ENCODE measurements at places on chromosomes 1 and 21.

DNA sequence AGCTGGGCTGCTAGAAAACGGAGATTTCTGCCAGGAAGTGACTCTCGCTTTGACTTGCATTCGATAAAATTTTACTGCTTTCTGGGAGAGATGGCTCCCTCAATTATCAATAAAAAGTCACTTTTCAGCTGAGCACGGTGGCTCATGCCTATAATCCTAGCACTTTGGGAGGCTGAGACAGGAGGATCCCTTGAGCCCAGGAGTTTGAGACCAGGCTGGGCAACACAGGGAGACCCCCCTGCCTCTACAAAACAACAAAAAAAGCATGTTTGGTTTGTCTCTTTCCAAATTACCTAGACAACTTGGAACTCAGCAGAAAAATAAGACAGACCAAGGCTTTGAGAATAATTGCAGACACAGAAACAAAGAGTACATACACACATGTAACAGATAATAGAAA is 12.9 kb upstream of the ENSA start:
- no peak for DNase-seq

- DNase-seq, result no peak
These were observed 62.5 kb downstream of the KIAA0040 start for GRCh38 chr1:175129997-175130648.

DNA sequence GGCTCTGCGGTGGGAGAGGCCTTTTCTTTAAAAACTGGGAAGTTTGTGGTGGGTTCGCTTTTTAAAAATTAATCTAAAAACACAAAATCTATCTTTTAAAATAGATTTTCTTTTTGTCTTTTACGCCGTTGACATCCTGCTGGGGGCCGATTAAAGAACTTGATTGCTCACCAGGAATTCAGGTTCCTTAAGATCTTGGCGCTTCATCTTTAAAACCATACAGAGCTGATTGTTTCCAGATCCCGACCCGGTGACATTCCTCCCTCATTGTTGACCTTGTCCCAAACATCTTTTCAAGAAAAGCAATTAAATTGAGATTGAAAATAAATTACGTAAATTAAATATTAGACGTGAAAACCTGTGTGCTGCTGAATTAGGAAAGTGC is 546 bp upstream of the ZNF697 start:
- no peak for DNase-seq

DNA sequence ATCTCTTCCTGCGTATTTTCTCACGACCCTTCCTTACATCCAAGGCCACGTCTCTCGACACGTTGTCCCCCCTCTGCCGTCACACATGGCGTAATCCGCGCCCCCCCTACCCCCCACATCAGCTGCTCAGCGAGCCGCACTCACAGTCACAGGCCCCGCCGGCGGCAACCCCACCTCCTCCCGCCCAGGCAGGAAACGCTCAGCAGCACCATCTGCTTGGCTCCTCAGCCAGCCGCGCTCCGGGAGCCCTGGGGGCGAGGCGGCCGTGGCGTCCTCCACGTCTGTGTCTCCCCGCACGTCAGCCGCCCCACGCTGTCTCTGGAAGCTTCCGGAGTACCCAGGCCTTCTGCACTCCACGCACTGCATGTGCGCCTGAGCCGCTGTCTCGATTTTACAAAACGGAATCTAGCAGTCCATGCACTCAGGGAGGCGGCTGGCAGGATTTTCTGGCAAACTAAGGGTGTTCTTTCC is 64.6 kb downstream of the SIK1 start:
- DNase-seq, result peak; percentile 61

DNA sequence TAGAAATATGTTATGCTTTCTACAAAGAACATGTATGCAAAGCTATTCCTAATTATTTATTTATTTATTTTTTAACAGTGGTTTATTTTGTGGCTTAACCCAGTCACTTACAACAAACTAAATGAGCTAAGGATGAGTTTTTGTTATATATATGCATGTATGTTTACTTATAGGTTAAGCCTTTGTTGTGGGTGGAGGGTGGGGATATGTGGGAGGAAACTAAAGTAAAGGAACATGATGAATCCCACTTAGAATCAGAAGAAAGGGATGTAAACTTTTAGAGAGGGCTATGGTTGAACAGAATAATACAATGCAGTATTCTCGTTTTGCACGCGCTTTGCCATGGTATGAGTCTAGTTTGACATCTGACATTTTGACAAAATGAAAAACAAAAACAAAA is 321.0 kb upstream of the RUNX1 start:
- no peak for DNase-seq

DNA sequence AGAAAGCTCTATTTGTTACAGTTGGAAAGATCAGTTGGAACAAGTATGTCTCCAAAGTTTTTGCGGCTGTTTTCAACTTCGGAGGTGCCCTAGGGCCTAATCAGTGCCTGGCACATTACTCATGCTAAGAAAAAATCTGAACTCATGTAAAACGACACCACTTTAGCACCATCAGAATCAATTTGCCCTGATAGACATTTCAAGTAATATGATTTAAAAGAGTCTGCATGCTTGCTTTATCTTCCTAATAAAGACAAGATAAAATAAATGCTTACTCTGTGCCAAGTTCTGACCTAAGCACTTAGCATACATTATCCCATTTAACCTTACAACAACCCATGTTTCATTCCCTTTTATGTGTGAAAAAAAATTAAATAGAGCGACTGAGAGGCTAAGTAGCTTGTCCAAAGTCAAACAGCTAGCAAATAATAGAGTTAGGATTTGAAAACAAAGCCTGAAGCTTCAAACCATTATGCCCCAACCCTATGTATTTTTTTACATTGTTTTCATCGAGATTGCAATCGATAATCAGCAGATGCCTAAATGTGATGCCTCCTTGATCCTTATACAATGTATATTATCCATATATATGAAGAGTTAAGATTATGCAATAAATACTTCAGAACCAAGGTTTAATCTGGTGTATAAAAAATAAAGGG is 91.3 kb downstream of the DENND1B start:
- no peak for DNase-seq

DNA sequence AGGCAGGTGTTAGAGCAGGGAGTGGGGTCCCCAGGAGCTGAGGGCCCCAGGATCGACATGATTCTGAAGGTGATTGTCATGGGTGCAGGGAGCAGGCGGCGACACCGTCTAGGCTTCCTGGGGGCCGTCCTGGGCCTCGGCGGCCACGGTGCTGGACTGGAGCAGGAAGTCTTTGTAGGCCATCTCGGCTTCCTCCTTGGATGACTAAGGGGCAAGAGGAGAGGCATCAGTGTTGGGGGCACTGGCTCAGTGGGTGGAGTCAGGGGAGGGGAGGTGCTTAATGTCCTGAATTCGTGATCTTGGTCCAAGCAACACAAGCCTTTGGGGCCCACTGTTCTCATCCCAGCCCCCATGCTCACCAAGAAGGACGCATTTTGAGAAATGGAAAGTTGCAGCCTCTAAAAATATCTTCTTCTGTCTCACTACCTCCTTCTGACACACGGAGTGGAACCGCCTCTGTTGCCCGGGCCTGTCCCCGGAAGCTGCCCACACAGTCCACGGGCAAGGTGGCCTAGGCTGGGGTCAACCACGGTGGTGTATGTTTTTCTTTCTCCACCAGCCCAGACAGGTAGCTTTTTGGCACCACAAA is 8.6 kb upstream of the FCMR start:
- DNase-seq, result no peak

DNA sequence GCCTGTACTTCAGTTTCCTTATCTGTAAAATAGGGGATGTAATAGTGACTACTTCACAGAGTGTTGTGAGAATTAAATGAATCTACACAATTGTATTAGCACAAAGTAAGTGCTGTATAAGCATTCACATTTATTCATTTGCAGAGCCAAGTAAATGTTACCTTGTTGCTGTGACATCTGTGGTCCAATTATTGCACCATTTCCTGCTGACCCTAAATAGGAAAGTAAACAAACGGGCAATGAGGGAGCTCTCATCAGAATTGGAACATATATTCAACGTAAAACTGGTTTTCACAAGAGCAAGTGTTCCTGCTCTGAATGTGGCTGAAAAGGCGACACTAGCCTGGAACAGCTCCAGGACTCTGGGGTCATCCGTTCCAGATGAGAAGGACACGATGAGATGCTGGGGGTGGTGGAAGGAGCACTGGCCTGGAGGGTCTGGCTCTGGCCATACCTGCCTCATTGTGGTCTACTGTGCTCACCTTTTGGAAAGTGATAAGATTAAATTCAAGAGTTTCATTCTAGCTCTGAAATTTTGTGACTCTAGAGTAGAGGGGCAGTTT is 34.5 kb downstream of the PROX1 start:
- no peak for DNase-seq

DNA sequence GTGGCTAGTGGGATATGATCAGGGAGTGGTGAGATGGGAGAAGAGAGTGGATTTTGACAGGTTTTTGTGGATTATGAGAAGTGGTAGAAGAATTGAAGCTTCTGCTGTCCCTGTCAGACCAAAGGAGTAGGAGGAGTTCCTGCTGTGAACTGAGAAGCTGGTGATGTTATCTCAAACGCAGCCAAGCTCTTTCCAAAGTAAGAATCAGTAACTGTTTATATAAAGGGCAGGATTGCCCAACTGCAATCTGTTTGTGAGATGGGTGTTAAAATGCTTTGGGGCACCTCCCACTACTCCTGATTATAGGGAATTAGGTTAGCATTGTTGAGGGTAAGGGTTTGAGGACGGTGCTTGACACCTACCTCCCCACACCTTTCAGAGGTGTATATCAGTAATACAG is 60.5 kb upstream of the USP25 start:
- no peak for DNase-seq

DNA sequence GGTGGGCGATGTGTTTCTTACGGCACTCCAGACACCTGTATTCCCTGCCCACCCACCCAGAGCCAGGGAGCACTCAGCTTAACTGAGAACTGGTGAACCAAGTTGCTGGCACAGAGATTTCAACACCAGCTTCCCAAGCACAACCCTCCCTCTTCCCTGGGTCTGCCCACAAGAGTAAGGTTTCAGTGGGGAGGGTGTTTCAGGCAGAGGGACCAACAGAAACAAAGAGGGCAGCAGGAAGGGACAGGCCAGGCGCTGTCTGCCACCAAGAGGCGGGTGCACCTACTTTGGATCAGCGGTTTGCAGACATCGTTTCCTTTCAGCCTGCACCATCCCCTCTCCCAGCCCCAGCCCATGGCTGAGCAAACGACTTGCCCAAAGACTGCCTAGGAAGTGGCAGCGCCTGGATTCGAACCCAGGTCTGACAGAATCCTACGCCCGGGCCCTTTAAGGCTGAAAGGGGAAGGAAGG is 21.9 kb upstream of the ALDH4A1 start:
- no peak for DNase-seq

DNA sequence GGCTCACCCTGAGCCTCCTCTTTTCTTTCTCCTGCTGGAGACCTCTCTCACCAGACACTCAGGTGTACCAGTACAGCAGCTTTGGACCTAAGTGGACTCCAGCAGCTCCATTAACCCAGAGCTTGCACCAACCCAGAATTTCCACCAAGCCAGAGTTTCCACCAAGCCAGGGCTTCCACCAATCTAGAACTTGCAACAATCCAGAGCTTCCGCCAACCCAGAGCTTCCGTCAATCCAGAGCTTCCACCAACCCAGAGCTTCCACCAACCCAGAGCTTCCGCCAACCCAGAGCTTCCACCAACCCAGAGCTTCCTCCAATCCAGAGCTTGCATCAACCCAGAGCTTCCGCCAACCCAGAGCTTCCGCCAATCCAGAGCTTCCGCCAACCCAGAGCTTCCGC is 23.2 kb downstream of the CRYAA start:
- DNase-seq, result no peak

DNA sequence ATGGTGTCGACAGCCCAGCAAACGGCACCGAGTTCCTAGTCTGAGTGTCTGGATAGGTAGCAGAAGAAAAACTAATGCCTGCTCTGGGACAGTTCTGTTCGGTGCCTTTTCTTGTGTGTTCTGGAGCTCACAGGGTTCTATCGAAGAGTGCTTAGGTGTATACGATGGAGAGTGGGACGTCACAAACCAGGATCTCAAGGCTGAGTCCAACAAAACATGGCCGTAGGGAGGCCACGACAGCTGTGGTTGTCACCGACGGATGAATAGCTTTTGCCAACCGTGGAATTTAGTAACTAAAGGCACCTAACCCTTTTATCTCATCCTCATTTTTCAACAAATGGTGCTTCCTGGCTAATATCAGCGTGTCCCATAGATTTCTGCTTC is 635 bp upstream of the SYNJ1 start:
- DNase-seq, result no peak

DNA sequence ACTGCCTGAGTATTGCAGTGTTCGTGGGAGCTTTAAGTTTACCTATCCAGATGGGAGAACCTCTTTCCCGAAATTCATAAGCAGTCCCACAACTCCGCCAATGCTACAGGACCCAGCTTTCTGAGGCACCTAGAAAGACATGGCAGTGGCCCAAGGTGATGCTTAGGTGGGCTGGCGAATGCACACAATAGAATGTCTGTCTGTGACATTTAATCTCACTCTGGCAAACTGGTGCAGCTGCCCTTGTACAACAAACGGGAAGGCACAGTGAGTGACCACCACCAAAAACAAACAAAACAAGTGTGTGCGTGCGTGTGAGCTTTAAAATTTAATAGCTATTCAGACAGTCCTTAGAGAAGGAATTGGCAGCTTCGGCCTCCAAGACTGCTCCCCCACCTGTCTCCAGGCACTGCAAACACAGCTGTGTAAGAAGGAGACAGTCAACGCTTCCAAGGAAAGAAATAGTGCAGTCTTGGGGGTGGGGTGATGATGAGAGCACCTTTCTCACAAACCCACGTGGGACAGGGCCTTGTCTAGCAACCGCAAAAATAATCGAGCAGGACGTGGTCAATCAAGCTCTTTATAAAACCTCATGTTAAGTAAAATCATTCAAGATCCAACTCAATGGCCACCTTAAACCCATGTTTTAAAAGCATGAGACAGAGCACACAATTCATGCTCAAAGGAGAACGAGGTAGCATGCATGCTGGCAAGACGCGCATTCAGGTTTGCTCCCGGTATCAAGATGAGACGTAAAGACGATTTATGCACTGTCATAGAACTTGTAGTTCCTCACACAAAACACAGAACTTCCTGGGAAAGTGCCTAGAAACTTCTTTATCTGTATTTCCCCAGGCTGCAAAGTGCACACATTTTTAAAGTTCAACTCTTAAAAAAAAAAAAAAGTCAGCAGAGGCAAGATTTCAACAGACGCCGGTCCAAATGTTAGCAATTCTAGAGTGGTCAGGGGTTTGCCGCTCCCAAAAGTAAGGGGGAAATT is 84.1 kb downstream of the TM2D1 start:
- DNase-seq, result no peak

DNA sequence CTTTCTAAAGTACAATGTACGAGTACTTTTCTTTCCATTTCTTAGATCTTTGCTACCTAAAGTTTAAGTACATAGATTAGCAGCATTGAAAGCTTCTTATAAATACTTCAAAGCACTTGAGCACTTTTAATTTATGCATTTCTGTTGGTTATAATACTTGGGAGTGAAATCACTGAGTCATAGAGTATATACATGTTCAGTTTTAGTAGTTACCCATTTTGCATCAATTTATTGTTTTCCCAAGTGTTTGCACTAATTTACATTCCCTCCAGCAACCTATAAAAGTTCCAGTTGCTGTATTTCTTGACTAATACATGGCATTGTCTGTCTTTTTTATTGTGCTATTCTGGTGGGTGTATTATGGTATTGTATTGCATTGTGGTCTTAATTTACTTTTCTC is 20.3 kb downstream of the PRKAA2 start:
- no peak for DNase-seq

- DNase-seq, result no peak
These were observed 41.1 kb downstream of the PROX1 start for GRCh38 chr1:214028649-214029406.

- no peak for DNase-seq
These were observed 2.9 kb upstream of the CRABP2 start for GRCh38 chr1:156708218-156708661.
